NCI-H1092 (cell line): ENCODE measurements at places on chromosomes 12 and 14.

DNA sequence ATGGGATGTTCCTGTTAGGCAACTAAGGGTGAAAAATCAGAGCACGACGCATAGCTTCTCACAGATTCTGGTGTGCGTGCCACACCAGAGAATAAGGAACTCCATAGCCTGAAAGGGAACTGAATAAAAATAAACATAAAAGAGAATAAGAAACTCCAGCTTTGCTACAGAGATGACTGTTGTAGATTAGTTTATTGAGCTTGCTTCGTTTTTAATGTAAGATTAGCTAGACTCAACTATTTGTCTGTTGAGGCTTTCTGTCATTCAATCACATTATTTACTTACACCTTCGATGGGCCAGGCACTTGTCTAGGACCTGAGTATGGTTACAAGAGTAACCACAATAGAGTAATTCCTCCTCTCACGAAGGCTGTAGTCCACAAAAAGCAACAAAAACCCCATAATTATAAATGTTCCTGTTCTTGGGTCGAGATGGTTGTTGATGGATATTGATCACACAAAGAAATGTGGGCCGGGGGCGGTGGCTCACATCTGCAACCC lies 807 bp upstream of the ZCCHC8 start:
- no peak for DNase-seq

DNA sequence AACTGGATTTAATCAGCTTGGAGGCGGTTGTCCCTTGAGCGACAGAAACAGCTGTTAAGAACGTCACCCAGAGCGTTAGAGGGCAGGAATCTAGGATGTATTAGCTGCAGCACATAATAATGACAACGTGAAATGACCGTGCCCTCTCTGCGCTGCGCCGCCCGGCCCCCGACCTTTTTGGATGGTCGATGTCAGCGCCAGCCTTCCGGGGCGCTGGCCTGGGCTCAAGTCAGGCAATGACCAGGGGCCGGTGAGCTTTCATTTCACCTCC lies 427 bp upstream of the TMEM120B start:
- DNase-seq: no peak

DNA sequence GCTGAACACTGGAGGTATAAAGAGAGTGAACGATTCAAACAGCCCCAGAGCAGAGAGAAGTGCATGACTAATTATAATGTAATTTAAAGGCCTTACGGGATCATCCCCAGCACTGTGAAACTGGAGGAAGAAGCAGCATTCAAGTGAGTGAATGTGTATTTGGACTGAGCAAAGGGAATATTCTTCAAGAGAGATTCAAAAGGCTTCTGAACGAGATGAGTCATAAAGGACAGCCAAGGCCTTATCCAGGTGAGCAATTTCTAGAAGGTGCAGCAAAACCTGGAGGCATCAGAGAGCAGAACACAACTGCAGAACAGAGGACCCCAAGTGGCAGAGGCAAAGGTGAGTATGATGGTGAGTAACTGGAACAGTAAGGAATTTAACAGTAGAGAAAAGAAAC lies 127.2 kb downstream of the BCAT1 start:
- no peak for DNase-seq

GRCh38 chr14:68941820-68942219 lies 37.3 kb downstream of the ACTN1 start:
- DNase-seq: no peak

- DNase-seq: no peak
Observed at GRCh38 chr14:61513986-61514830, 181.1 kb upstream of the HIF1A start.

- peak; percentile 29 for DNase-seq
Observed at GRCh38 chr14:22099942-22100763, 426.5 kb upstream of the OR4E1 start.

DNA sequence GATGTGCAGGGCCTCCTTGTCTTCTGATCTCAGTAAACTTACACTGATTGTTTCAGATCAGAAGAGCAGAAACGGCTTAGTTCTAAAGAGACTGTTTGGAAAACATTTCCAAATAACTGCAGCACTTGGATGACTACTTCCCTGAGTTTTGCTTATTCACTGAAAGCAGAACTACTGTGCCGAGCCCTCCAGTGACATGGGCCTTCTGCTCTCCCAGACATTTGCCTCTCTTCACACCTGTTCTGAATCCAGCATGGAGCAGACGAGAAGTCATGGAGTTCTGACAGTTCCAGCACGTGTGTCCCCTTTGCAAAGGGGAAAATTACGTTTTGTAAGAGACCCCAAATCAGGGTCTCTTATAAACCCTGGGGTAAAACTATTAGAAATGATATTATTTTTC lies 31.4 kb downstream of the ETNK1 start:
- no peak for DNase-seq

DNA sequence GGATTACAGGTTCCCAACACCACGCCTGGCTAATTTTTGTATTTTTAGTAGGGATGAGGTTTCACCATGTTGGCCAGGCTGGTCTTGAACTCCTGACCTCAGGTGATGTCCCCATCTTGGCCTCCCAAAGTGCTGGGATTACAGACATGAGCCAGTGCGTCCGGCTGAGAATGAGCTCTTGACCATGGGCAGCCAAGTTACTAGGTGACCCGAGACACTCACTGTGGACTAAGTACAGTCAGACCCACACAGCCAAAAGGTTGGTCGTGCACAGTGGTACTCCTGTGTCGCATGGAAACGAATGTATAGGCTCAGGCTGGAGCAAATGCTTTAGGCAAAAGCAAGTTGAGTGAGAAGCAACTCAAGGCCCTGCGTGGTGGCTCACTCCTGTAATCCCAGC lies 21.0 kb downstream of the DLK1 start:
- no peak for DNase-seq

DNA sequence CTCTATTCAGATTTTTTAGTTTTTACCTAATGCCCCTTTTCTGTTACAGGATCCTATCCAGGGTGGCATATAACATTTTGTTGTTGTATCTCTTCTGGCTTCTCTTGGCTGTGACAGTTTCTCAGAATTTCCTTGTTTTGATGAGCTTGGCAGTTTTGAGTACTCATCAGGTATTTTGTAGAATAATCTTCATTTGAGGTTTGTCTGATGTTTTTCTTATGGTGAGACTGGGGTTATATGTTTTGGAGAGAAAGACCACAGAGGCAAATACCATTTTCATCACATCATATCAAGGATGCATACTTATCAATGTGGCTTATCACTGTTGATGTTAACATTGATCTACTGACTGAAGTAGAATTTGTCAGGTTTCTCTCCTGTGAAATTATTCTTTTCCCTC lies 14.0 kb upstream of the LYZ start:
- no peak for DNase-seq

- no peak for DNase-seq
Observed at GRCh38 chr12:52946334-52946733, 2.6 kb upstream of the KRT18 start.

DNA sequence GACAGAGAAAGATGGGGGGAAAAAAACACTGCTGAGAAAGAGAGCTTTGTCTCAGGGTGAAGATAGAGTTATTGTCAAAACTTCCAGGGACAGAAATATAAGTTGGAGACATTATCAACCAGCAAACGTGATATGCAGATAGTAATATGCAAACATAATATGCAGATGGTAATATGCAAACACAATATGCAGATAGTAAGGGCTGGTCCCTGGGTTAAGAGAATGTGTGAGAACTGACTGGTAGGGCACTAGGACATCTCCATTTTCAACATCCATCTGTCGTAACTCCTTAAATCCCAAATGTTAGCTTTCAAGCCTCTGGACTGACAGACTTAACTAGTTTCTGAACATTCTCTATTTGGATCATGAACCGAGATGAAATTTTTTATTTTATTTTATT lies 32.2 kb downstream of the SNRPF start:
- no peak for DNase-seq

DNA sequence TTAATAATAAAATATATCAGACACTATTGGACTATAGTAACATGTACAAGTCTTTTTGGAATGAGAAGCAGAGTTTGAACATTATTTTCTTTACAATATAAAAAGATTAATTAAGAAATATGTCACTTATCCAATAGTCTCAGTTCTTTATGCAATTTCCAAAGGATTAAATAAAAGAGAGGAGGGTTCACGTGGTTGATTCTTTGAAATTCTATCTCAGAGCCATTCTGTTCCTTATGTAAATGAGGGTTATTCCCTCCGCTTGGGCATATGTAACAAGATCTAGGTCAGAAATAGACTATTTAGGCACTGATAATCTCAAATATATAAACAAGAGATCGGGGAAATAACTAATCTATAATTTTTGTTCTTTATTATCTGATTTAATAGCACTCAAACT lies 2.1 kb upstream of the TUBA1A start:
- DNase-seq: no peak

GRCh38 chr12:51381226-51382079 lies 9.8 kb downstream of the GALNT6 start:
- no peak for DNase-seq

GRCh38 chr14:82239223-82239622 lies 705.6 kb upstream of the SEL1L start:
- DNase-seq: no peak

DNA sequence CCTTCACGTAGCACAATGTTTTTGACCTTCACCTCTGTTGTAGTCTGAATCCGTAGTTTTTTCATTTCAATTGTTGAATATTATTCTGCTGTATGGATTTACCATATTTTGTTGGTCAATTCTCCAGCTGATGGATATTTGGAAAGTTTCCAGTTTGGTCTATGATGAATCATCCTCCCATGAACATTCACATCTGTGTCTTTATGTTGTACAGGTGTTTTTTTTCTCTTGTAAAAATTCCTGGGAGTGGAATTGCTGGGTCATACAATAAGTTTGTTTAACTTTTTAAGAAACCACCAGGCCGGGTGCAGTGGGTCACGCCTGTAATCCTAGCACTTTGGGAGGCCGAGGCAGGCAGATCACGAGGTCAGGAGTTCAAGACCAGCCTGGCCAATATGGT lies 36.7 kb upstream of the GNG2 start:
- DNase-seq: no peak

DNA sequence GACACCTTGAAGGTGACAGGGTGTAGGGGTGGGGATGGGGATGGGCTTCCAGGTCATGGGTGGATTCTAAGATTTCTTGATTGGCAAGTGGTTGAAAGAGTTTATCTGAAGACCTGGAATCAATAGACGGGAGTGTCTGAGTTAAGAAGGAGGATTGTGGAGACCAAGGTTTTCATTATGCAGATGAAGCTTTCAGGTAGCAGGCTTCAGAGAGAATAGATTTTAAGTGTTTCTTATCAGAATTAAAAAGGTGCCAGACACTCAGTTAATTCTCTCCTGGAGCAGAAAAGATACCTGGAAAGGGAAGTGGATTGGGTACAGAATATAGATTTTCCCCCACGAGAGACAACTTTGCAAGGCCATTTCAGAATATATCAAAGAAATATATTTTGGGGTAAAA lies 211.7 kb upstream of the PRICKLE1 start:
- no peak for DNase-seq

- DNase-seq: no peak
Observed at GRCh38 chr12:93008044-93008778, 79.1 kb upstream of the EEA1 start.

- DNase-seq: peak; percentile 44
Observed at GRCh38 chr12:97638739-97639138, 176.1 kb downstream of the RMST start.

- no peak for DNase-seq
Observed at GRCh38 chr14:42499137-42499536, 892.5 kb downstream of the LRFN5 start.

DNA sequence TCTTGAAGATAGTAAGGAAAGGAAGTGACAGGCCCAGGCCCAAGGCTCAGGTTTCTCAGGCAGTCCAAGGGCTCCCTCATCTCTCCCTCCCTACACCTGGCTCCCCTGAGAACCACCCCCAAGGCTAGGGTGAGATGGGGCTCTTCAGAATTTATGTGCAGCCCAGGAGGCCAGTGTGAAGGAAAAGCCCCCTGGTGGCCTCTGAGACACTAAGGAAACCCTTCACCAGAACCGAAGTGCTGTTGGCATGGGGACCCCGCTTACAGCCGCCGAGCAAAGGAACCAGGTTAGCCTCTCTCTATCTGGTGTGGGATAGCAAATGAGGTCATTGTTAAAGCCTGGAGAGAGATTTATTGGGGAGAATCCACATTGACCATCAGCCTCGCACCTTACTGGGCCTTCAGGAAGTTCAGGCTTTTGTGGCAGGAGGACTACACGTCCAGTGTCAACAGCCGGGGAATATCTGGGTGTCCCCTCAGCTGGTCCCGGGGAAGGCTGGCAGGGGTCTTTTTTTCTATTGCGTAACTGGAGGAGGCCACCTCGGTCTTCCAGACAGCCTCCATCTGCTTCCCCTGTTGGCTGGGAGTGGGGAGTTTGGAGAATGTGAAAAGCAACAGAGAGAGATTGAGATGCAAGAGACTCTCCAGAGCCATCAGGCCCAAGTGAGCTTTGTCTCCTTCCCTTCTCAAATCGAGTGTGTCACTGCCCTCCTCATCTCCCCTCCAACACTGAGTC lies 18.1 kb downstream of the FAM186B start:
- no peak for DNase-seq

DNA sequence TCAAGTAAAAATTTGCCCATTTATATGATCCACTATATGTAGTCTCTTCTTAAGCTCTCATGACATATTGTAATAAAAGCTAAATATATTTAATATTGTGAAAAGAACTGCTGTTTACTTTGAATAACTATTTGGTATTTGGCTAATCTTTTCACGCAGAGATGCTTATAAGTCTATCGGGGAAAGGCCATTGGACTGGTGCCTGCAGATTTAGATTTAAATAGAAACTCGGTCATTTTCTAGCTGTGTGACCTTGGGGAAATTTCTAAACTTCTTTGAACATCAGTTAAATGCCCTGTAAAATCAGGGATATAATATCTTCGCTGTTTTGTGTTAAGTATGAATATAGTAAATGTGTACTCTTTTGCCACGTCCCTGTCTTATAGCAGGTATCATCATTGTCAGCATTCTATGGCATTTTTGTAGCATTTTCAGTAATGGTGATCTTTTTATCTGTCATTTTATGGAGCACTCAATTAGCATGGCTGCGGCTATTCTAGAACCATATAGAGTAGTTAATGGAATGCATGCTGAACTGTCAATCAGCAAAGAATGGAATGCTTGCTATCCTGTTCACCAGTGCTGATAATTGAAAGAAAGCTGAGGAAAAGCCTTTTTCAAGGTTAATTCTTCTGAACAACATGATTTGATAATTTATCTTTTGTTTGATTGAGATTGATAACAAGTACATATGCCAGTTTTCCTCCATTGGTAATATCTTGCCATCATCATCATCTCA lies 181.2 kb downstream of the TMTC2 start:
- DNase-seq: no peak

GRCh38 chr12:101671157-101671791 lies 26.2 kb upstream of the CHPT1 start:
- no peak for DNase-seq
